ENCODE measurements at places on chromosomes 2 and 18.
A peak's percentile ranks its signal among the peaks of the same experiment; 100 is the strongest.

GRCh38 chr2:202102425-202103000, 29.5 kb downstream of the KIAA2012 start:
- no peak for DNase-seq

- no peak for DNase-seq
Measured at GRCh38 chr2:100807707-100808106, 12.2 kb upstream of the NPAS2 start.

DNA sequence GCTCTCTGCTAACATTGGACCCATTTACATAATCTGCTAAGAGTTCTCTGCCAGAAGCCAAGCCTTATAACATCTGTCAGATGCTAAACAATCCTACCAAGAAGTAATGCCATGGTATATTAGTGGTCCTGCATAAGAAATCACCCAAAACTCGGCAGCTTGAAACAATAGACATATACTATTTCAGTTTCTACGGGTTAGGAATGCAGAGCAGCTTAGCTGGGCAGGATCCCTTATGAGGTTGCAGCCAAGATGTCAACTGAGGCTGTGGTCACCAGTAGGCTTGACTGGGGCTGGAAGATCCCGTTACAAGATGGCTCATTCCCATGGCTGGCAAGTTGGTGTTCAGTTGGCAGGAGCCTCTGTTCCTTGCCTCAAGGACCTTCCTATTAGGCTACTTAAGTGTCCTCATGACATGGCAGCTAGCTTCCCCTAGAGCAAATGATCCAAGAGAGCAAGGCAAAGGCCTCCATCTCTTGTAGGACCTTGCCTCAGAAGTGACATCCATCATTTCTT, 25.1 kb upstream of the SOS1 start:
- no peak for DNase-seq

DNA sequence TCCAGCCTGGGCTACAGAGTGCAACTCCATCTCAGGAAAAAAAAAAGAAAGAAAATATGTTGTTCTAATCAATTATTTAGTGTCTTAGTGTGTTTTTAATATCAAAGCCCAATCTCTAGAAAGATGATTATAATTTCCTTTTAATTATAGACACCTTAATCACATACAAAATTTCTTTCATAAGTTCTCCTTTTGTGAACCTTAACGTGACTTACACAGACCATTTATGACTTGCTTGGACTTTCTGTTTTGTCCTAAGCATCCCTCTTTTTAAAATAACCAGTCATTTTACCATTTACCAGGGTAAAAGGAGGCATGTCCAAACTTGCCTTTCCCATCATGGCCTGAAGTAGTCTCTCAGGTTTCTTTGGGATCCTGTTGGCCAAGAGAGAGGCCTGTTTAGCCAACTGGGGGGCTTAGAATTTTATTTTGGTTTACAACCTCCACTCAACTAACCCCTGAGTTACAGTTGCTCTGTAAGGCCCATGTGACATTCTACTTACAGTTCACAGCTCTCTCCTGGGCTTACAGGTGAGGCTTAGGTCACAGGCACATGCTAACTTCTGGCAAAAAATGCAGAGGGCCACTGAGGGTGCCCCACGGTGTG, 23.9 kb upstream of the GPR155 start:
- no peak for DNase-seq

DNA sequence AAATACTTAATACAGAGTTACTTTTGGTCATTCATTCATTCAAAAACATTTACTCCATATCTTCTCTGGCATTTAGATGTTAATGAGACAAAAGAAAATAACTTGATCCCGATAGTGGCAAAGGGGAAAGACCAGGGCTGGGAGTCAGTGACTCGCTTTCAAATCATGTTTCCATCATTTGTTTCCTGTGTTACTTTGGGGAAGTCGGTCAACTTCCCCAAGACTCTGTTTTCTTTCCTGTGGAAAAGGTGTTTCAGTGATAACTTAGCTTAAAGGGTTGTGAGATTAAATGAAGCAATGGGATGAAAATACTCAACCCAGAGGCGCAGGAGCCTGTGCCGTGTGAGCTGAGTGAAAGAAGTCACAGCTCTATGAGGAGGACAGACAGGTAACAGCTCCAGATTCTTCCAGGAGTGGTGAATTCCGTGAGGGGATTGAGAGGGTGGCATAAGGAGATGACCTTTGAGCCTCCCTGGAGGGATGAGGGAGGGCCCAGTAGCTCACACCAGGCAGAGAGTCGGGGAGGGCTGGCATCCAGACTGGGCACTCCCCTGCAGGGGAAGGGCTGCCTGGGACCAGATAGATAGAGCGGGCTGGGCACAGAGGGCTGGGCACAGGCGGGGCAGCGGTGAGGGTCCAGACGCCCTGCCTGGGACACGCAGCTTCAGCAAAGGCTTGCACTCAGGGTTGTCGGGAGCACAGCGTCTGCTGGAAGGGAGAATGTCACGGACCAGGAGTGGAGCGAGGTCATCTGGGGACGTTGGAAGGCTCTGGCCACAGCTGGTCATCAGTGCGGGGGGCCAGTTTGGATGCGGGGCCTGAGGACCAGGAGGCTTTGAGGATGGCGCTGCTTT, 70.1 kb downstream of the TSHZ1 start:
- no peak for DNase-seq

DNA sequence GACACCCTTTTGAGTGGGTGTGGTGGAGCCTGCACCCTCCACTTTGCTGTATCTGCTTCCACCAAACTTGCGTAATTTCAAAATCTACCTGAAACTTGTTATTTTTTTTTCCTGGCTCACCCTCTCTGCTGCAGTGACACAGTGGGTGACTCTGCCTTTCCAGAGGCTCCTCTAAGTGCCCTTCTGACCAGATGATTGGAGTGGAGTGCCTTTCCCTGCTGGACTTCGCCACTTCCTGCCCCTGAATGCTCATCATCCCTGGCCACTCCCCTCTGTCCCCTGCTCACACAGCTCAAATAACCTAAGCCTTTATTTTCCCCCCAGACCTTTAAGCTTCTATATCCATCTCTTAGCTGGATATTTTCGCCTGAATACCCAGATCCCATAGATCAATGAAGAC, 777.5 kb upstream of the ID2 start:
- no peak for DNase-seq

- no peak for DNase-seq
Measured at GRCh38 chr18:40984856-40985255, 970.2 kb upstream of the PIK3C3 start.

GRCh38 chr2:112481050-112481527, 867 bp upstream of the TTL start:
- peak; percentile 85 for DNase-seq

DNA sequence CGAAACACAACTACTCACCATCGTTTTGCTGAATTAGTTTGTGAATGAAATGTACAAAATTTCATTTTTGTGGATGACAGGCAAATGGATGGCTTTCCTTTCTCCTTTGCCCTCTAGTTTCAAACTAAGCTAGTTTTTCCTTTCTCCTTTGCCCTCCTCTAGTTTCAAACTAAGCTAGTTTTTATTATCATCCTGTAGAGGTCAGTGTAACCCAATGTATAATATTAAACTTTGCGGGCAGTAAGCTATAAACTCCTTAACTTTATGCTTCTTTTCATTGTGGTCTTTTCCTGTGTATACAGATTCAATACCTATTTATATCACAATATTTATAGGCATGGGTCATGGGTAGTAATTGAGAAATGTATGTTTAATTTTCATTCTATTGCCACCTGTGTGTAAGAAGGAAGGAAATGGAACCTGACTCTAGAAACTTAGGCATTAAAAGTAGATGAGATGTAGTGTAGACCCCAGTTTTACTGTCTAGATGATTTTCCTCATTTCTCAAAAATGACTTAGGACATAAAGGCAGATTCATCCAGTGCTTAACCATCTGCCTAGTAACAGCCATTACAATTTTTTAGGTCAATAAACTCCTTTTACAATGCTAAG, 58.1 kb downstream of the MAP3K19 start:
- DNase-seq, result no peak

DNA sequence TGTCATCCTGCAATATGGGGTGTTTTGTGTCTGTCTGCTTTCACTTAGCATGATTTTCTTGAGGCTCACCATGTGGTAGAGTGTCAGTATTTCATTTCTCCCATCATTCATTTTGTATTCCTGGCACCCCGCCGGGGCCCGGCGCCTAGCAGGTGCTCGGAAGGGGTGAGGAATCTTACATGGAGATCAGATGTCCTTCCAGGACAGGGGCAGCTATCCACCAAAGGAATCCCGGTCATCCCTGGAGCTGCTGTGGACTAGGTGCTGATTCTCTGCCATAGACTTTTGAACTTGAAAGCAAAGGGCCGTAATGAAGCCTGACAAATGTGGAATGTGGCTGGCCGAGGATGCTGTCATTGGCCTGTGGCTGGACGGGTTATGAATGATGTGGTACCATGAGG, 2.4 kb downstream of the PRELID3A start:
- DNase-seq, result no peak

DNA sequence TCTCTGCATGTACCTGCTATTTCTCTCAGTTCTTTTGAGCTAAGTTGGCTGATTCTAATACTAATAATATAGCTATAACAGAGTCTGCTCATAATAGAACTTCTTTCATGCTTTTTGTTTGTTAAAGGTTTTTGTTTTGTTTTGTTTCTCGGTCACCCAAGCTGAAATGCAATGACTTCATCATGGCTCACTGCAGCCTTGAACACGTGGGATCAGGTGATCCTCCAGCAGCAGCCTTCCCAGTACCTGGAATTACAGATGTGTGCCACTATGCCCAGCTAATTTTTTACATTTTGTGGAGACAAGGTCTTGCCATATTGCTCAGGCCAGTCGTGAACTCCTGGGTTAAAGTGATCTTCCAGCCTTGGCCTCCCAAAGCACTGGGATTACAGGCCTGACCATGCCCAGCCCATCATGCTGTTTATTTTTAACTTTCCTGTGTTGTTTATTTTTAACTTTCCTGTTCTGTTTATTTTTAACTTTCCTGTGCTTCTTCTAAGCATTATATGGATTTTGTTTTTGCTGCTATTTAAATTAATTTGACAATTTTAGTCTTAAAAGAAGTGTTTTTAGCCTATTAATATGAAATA, 763.8 kb upstream of the CDH7 start:
- DNase-seq, result no peak

DNA sequence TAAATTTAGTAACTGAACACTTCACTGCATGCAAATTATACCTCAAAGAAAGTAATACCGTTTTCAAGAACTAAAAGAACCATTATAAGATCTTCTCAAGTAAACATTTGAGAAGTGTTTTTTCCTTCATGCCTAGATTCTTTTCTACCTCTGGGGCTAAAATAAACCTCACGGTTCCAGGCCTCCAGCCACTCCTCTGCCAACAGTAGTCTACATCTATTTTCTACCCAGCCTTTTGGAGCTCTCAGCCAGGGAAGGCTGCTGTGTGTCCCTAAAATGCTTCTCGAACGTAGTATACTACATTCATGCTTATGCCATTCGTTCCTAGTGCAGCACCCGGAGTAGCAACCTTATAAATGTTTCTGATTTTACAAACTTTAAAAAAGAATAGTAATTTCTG, 219.7 kb downstream of the AFF3 start:
- DNase-seq, result no peak

- DNase-seq, result no peak
Measured at GRCh38 chr18:49135877-49136276, 185.1 kb upstream of the SMAD7 start.

DNA sequence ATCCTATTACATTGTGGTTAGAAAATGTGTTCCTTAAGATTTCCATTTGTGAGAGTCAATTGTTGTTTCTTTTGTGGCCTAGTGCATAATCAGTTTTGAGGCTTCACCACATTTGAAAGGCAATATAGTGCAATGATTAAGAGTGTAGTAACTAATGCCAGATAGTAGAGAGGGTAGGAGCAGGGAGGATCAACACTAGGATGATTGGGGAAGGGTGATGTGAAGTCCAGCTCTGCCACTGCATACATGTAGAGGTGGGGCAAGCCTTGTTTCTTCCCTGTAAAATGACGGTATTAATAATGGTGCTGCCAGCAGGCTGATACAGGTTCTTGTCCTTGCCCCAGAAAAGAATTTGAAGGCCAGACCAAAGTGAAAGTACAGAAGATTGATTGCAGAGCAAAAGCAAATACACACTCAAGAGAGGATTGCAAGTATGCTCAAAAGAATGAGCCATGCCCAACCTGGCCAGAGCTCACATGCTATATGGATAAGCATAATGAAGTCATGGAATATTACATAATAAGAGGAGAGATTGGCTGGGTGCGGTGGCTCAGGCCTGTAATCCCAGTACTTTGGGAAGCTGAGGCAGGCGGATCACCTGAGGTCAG, 8.0 kb downstream of the SP100 start:
- no peak for DNase-seq

DNA sequence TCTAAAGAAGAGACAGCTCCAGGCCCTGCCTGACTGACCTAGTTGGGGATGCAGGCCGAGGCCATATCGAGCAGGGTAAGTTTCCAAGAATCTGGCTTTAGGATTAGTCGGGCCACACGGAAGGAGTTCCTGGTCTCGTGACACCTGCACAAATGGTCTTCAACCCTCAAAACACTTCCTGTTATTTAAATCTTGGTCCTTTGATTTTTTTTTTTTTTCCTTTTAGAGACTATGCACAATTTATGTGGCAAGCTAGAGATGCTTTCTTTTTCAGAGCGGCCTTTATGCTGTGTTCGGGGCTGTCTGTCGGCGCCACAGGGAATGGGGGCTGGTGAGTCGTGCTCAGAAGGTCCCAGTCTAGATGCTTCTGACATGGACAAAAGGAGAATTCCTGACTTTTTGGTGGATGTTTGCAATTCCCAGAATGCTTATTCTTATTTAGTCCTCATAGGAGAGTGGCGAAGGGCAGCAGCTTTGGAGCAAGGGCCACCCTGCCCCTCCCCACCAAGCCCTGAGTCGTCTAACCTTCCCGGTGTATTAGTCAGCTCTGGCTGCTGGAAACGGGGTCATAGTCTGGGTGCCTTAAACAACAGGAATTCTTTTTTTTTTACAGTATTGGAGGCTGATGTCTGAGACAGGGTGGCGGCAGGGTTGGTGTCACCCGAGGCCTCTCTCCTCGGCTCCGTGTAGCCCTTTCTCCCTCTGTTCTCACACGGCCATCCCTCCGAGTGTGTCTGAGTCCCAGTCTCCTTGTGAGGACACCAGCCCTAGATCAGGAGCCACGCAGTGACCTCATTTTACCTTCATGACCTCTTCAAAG, 27.4 kb downstream of the HPCAL1 start:
- no peak for DNase-seq

DNA sequence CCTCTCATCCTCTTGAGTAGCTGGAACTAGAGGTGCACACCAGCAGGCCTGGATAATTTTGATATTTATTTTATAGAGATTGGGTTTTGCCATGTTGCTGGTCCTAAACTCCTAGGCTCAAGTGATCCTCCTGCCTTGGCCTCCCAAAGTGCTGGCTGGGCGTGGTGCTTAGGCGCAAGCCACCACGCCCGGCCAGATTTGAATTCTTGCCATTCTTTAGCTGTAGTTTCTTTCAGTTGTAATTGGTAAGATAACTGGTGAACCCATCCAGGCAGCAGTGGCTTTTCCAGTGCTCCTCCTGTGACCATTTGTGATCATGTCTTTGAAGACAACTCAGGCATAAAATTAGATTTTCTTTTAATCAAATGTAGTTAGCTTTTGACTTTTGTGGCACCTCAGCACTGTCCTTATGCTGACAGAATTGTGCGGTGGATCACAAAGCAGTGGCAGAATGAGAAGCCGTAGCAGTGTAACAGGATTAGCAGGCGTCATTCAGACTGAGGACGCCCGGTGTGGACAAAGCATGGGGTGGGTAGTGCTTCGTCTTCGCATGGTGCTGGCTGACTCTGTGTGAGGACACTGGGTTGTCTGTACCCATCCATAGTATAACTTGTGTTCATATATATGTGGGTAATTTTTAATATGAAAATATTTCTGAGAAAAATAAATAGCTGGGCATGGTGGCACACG, 30.0 kb upstream of the TOGARAM2 start:
- no peak for DNase-seq

- no peak for DNase-seq
Measured at GRCh38 chr2:20108655-20109396, 57.4 kb upstream of the LAPTM4A start.

All from tibial artery (tissue), 4 donors.